ENCODE measurements at places on chromosomes 5 and 9.
A peak's percentile ranks its signal among the peaks of the same experiment; 100 is the strongest.

- DNase-seq = no peak
Measured at GRCh38 chr5:7762267-7762666, 88.7 kb downstream of the CFAP90 start.

GRCh38 chr5:43638546-43638945, 35.6 kb downstream of the NNT start:
- no peak for DNase-seq

- no peak for DNase-seq
Measured at GRCh38 chr5:6840136-6840793, 127.0 kb downstream of the TENT4A start.

DNA sequence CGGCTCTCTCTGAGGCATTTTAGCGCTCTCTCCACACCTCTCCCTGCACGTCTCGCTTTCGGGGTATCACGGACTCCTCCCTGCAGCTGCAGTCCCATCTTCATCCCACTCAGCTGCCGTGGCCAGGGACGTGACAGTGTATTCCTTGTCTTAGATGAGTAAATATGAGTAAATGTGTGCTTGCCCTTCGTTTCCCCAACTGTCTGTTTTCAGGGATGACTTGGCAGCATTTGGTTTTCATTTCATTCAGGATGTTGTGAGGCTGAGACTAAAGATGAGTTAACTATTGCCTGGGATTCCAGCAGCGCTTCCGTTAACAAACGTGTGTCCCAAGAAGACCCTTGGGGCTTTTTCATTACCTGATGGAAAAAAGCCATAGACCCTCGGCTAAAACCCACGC, 29.5 kb downstream of the GDNF start:
- no peak for DNase-seq

- no peak for DNase-seq
Measured at GRCh38 chr5:168422431-168422830, 63.8 kb upstream of the RARS1 start.

- DNase-seq = no peak
Measured at GRCh38 chr5:7869474-7870136, 657 bp downstream of the MTRR start.

DNA sequence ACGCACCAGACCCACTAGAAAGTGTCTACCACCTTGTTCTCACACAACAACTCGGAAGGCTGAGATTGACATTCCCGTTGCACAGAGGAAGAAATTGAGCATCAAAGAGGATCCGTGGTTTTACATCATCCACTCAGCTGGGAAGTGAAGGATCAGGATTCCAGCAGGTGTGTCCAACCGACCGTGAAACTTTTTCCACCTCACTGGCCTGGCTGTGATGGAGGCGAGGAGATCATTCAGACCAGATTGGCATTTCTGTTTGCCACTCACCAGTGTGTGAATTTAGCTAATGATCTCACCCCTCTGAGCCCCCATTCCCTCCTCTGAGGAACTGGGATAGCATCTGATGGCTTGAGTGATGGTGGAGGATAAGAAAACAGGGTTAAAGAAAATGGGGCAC, 46.7 kb upstream of the CPLX2 start:
- DNase-seq = no peak

DNA sequence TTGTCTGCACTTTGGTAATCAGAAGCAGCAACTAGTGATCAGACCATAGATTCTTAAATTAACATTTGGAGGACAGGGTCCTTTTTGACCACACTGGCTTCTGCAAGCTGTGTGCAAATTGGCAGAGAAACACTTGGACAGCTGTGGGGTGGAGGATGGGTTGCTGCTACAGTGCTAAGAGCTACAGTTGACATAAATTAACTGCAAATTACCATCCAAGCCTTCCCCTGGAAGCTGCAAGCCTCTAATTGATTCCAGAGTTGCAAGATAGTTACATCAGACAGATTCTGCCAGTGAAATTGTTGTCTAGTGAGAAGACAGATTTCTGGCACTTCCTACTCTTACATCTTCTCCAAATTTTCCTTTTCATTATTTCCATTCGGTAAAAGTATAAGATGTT, 517.7 kb downstream of the DIRAS2 start:
- DNase-seq = no peak

DNA sequence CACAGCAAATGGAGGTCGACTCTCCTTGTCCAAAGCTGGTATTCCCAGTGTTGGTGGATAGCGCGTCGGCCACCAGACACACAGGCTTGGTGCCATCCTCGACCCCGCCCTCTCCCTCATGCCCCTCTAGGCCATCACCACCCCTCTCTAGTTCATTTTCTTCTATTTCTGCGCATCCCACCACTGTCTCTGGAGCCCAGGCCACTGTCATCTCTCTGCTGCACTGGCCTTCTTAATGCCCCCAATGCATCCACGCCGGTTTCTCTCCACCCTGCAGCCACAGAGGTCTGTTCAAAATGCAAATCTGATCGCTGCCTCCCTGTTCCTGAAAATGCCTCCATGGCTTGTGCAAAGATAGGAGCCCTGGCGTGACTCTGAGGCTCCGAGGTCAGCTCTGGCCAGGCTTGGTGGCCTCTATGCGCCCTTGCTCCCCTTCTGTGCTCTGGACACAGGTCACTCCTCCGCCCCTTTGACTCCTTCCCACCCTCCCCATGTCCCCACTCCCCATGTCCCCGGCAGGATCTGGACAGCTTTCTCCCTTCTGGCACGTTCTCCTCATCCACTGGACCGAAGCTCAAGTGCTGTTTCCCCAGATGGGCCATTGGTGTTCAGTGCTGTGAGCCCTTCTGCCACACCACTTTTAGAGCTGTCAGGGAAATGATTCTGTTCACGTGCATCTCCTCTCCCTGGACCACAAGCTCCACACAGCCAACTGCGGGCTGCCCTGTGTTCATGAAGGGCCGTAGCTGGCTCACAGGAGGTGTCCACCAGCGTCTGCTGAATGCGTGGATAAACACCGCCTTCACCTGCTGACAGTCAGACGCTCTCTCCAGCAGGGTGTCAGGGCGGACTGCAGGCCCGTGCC, 59.5 kb upstream of the RNF130 start:
- no peak for DNase-seq

DNA sequence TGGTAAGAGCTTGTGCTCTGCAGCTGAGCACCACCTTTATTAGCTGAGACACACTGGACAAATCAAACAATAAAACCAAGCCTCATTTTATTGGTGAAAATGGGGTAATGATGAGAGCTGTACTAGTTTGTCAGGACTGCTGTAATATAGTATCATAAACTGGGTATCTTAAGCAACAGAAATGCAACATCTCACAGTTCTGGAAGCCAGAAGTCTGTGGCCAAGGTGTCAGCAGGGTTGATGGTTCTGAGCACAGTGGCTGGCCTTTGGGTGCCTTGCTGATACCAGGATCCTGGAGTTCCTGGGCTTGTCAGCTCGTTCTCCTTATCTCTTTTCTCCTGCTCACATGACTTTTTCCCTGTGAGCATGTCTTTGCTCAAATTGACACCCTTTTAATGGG, 513.1 kb downstream of the IRX1 start:
- DNase-seq = no peak

DNA sequence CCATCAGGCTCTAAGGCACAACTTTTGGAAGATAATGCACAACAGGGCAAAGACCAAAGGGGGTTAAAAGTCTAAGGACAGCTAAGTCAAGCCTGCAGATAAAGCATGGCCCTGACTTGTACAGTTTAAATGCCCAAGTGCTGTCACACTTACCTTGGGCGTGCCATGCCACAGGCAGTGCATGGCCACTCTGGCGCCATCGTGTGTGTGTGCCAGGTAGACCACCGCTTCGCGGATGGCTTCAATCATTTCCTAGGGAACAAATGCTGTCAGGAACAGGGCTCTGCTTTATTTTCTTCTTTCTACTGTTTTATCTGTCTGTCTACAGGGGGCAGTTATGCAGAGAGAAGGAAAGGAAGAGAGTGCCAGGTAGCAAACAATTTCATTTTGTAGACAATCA, 19.3 kb downstream of the PUM3 start:
- no peak for DNase-seq

GRCh38 chr9:27487927-27488326, 36.2 kb upstream of the IFNK start:
- DNase-seq = no peak

GRCh38 chr5:78758169-78758839, 109.7 kb upstream of the LHFPL2 start:
- no peak for DNase-seq

- peak; percentile 73 for DNase-seq
Measured at GRCh38 chr9:120936011-120936763, 9.6 kb upstream of the TRAF1 start.

GRCh38 chr5:55377810-55378209, 70.0 kb downstream of the MTREX start:
- DNase-seq = no peak

DNA sequence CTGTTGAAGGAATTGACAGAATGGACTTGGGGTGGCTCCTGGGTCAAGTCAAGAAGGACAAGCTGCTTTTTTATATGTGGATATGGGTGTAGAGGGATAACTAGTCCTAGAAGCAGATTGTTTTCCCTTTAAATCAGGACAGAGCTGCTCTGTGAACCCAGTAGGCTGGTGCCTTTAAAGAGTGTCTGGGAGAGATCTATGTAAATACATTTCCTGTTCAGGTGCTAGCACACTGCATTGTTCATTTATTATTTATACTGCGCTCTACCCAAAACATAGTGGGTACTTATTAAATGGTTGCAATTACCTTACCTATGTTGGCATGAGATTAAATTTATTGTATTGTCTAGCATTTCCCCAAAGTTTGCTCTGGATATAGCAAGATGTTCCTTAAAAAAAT, 86.6 kb upstream of the EQTN start:
- no peak for DNase-seq

DNA sequence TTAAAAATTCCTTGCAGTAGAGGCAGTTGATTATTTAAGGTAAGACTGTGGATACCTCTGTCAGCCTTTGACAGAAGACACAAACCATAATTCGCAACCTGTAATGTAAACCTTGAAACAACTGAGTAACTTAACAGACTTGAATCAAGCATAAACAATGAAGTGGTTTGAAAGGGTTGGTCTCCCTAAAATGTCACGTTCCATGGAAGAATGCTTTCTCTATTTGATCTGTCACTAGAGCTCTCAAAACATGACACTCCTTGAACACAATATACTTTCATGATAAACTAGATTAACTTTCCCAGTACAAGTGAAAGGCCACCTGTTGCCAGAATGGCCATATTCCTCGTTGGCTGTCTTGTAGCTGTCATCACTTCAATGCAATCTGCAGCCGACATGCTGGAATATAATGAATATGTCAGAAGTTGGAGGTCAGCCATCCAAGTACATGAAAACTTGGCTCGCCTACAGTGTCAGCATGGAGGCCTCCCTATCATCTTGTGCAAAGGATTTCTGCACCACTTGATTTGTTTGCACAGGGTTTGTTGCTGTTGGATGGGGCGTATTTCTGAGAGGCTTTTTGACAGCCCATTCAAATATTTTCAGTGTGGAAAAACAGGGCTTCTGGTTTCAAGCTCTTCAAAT, 228.0 kb downstream of the TLE4 start:
- DNase-seq = no peak

GRCh38 chr5:14744296-14745187, 80.0 kb downstream of the OTULIN start:
- DNase-seq = no peak

DNA sequence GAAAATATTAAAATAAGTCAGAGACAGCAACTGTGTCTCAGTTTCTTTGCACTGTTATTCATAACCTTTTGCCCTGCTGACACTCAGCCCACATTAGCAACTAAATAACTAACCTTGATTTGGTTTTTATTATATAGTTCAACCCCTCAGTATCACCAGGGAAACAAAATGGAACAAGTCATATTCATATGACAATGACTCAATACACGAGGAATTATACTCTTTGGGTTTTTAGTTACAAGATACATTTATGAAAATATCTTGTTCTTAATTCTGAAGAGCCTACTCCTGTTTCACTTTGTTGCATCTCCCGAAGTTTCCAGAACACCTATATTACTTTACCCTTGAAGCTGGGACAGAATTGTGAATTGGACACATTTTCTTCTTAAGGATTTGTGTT, 845.4 kb downstream of the EFNA5 start:
- no peak for DNase-seq

DNA sequence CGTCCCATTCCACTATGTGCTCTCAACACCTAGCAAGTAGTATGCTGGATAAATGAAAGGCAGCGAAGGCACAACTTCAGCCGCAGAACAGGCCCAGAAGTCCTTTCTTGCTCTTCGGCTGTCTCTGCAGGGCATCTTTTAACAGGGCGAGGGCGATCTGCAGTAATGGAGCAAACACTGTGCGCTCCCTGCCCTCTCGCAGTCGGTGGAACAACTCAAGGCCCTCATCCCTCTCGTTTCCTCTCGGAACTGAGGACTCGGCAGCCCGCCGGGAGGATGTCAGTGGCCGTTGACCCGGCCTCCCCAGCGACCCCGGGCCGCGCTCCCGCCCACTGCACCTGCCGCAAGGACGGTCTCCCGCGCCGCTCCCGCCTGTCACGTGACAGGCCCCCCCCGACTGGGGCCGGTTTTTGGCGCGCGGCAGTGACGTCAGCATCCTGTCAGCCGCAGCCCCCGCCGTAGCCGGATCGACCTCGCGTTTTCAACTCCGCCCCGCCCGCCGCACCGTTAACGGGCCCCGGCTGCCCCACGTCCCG, 1.1 kb downstream of the ZNF367 start:
- DNase-seq = peak; percentile 76

DNA sequence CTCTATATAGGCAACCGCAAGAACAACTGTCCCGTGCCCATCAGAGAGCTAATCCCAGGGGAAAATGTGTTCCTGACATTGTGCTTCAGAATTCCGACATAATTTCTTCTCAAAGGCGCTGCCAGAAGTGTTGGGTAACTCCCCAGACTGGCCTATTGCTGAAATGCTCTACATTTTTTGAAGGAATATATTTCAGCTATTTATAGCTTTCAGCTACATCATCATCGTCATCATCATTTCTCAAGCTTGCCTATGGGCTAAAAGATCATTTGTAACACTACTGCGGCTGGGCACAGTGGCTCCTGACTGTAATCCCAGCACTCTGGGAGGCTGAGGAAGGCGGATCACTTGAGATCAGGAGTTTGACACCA, 49.7 kb downstream of the MYO10 start:
- no peak for DNase-seq

GRCh38 chr9:134663753-134664415, 22.3 kb downstream of the COL5A1 start:
- DNase-seq = no peak

DNA sequence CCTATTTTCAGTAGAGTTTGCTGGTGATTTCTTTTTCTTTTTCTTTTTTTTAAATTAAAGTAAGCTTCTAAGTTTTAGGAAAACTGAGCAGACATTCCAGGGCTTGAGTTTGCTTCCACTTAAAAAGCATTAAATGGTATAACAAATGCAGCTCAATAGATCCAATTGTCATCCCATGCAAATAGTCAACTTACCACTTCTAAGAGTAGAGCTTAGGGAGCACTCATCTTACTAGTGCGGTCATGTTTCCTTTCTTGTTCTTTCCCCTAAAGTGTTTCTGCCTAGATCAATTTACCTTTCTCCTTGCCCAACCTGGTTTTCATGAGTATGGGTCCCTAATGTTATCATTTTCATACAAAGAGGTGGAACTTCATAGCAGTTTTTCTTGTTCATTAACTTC, 13.0 kb upstream of the CEP120 start:
- DNase-seq = no peak

- DNase-seq = no peak
Measured at GRCh38 chr9:109639674-109640579, 140.1 kb upstream of the PALM2AKAP2 start.
